Activated CD8-positive, alpha-beta memory T cell treated with anti-CD3 and anti-CD28 coated beads for 1 hour (primary cell): ENCODE measurements at places on chromosomes 5 and 9.

DNA sequence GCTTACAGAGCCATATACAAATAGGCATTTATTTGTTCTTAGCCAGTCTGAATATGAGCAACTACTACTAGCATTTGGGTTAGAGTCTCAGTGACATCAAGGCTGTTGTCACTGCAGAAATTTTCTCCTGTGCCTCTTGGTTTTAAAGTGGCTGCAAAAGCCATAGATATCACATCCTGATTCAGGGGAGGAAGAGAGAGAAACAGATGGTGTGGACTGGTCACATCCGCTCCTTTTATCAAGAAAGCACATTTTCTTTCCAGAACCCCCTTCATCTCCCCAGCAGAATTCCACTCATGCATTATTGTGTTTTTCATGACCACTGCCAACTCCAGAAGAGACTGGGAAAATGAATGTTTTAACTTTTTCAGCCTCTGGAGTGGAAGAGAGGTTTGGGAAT is 69.8 kb downstream of the PTTG1 start:
- no peak for DNase-seq

GRCh38 chr5:2270467-2270866 is 387.7 kb upstream of the IRX4 start:
- DNase-seq, result no peak

- DNase-seq, result no peak
Observed at GRCh38 chr9:17994695-17995425, 416.0 kb downstream of the SH3GL2 start.

DNA sequence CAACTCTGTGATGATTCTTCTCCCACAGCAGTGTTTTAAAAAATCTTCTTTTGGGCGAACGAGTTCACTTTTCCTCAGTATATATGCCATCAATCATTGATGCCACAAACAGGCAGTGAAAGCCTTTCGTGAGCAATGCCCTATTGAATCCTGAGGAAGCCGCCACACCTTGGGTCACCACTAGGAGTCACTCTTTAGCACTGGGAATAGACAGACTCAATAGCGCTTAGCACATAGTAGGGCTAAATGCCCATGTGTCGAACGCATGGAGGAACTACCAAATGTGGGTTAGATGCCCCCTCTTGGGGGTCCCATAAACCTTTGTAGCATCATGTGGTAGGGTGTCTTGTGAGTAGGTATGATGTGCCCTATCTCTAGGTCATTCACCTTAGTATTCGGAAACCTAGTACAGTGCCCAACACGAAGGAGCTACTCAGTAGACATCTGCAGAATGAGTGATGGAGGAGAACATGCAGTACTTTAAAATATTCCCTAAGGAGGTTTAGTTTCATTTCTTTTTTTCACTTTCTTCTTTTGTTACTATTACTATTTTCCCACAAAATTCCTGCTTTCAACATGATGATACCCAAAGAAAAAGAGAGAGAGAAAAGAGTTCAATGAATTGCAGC is 603.7 kb downstream of the BNC2 start:
- DNase-seq, result no peak

GRCh38 chr5:88756953-88757352 is 126.0 kb downstream of the MEF2C start:
- no peak for DNase-seq

- no peak for DNase-seq
Observed at GRCh38 chr9:68507130-68507805, 33.4 kb downstream of the TMEM252 start.

DNA sequence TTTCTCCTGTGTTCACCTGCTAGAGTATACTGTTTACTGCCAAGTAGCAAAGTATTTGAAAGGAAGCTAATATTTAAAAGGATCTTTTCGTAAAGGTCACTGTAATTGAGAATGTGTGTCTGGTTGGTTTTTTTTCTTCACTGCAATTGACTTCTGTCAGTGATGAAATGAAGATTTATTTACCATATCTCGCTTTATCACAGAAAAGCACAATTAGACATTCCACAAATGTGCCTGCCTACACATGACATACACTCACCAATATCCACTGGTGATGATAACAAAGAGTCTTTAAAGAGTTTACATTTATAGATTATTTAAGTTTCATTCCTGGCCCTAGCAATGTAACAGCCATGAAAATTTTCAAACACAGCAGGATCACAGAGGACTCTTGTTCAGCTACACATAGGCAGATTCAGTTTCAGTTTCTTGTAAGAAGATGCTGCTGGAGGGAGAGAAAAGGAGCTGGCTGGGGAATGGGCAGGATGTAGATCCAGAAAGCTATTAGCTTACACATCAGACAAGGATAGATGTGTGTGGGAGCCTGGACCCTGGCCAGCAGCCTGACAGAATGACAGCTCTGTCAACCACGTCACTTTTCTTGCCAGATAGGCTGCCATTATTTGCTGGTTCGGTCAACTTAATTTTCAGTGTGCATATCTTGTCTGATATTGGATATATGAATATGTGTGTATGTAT is 104.0 kb downstream of the GDNF start:
- no peak for DNase-seq

GRCh38 chr5:147661541-147661940 is 121.0 kb downstream of the JAKMIP2 start:
- no peak for DNase-seq

DNA sequence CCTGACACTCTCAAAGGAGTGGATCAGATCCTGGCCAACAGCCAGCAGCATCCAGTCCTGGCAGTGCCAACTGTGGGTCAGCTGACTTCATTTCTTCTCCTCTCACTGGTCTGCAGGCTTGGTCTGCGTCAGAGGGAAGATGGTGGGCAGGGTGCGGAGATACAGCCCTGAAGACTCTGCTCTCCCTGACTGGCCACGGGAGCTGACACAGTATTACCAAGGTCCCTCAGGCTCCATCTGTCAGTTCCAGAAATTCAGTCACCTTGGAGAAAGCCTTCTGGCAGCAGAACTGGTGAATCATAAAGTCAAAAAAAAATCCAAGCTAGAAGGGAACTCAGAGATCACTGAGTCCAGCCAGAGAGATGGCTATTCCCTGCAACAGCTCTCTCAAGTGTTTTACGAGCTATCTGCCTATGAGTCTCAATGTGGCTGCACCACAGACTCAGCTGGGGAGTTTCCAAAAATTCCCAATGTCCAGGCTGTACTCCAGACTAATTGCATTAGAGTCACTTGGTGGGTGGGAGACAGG is 27.9 kb downstream of the C1QTNF2 start:
- no peak for DNase-seq

DNA sequence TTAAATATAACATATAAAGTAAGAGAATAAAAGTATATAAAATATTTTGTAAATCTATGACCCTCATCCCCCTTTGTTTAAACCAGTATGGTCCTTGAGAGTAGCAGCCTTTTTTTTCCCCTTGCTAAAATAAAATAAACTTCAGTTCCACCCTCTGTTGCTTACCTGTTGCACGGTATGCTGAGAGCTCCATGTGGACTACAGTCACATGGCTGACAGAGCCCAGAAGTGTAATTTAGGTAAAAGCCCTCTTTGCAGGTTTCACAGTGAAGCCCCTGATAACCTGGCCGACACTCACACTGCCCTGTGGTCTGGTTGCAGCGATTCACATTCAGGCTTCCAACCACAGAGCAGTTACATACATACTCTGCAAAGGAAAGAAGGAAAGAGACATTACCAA is 55.1 kb downstream of the MEGF9 start:
- no peak for DNase-seq

DNA sequence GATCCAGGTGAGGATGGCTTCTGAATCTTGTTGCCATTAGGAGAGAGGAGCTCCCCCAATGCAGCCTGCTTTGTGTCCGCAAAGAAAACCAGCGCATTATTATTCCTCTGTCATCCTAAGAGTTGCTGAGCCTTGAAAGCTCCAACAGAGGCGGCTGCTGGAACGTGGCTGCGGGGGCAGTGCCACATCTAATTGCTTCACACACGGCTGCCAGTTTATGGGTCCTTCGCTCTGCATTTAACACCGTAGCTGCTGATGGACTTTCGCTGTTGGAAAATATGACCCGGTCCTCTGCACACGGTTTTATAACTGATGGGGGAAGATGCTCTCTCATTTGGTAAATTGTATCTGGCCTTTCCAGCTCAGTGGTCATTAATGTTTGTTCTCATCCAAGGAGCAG is 38.0 kb downstream of the ZNF622 start:
- DNase-seq, result no peak

- no peak for DNase-seq
Observed at GRCh38 chr9:83116026-83116425, 53.1 kb upstream of the RASEF start.

- DNase-seq, result no peak
Observed at GRCh38 chr9:38112049-38112448, 43.0 kb upstream of the SHB start.

GRCh38 chr9:134485653-134486052 is 155.9 kb upstream of the COL5A1 start:
- no peak for DNase-seq

- no peak for DNase-seq
Observed at GRCh38 chr9:110355911-110356310, 18.2 kb upstream of the TXNDC8 start.

- DNase-seq, result no peak
Observed at GRCh38 chr5:155952486-155953089, 374.4 kb upstream of the SGCD start.

DNA sequence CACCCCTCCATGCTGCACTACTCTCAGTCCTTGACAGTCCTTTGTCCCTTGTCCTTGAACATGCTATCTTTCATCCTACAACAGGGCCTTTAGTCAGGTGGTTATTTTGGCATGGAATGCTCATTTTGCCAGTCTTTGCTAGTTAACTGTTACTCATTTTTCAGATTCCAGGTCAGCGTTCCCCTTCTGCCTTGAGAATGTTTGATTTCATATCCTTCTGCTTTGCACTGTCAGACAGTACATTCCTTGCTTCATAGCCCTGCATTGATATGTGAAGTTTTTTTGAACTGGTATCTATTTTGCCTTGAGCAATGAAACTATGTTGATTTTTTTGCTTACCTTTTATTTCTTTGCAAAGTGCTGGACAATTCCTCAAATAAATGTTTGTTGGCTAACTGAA is 638.2 kb upstream of the SEMA6A start:
- no peak for DNase-seq

DNA sequence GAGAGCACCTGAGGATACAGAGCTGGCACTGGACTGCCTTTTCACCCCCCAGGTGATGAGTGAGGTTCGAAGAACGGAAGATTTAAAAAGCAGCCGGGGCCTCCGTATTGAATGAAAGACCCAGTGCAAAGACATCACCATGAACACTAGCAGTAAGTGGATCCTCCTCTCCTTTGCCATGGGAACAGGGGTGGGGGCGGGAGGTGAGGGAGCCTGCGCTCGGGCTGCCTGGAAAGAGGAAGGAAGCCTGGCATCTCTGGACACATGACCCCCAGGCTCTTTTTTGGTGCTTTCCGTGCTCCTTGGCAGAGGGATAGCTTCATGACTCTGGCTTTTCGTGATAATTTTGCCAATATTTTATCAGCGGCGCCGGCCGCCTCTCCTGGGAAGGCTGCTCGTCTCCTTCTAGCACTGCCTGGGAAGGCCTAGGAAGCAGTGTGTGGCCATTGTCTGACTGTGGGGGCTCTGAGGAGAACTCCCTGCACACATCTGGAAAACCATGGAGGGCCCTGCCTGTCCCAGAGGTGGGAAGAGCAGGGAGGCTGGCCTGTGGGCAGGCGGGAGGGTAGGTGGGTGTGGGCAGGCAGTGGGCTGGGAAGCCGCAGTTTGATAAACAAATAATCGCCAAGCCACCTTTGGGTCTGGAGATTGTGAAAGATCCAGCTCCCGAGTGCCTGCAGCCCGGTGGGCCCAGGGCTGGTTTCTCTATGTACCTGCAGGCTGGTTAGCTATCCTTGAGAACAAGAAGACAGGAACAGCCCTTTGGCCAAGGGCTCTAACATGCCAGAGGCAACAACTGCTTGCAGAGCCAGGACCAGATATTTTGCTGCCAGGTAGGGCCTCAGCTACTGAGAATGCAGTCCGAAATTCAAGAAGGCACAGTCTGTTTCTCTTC is 911 bp downstream of the ABLIM3 start:
- DNase-seq, result no peak

GRCh38 chr9:18981476-18982261 is 51.3 kb downstream of the SAXO1 start:
- DNase-seq, result no peak

GRCh38 chr9:81073821-81074220 is 615.5 kb downstream of the TLE1 start:
- DNase-seq, result no peak

DNA sequence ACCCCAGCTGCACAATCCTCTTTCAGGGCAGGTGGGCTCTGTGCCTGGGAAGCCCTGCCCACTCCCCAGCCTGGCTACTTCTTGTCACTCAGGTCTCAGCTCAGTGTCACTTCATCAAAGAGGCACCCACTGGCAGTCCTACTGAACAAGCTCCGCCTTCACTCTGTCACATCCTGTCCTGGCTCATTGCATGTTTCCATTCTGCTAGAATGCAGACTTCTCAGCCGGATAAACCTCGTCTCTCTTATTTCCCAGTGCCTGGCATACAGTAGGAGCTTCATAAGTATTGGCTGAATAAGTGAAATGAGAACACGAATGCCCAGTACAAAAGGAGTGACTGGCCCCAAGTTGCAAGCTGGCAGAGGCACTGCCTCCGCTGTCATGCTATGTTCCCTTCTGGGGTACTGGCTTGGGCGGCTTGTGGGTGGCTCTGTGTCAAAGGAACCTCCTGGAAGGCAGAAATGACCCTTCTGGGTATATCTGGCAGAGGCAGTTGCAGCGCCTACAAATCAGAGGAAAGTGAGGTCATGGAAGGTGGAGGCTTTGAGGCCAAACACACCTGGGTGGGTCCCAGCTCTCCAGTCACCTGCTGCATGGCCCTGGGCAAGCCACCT is 98.3 kb upstream of the PHYKPL start:
- DNase-seq, result no peak

DNA sequence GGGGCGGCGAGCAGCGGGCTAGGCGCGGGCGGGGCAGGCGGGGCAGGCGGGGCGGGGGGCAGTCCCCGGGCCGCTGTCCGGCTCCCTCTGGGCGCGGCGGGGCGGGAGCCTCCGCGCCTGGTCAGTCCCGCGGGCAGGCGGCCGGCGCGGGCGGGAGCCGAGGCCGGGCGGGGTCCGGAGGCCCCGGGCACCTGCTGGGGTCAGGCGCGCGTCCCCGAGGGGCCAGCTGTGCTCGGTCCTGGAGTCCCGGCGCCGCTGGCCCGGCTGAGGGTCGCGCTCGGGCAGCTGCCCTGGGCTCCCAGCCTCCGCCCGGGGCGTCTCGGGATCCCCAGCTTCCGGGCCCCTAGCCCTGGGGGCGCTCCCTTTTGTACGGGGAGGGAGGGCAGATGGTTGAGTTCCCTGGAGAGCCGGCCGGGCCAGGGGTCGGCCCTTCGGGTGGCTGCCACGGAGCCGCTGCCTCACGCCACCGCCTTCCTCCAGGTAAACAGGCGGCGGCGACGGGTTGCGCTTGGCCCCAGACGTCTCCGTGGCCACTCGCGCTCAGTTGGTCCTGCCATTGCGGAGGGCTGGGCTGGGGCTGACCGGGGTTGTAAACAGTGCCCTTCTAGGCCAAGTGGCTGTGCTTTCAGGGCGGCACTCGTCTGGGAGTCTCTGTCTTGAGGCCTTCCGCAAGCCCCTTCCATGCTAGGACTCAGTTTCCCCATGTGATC is 473 bp downstream of the ZBTB34 start:
- DNase-seq, result no peak

- no peak for DNase-seq
Observed at GRCh38 chr5:178587763-178588611, 2.2 kb downstream of the COL23A1 start.

- DNase-seq, result no peak
Observed at GRCh38 chr5:139653616-139654015, 5.5 kb downstream of the CXXC5 start.
